ENCODE measurements at places on chromosomes 7 and 10. TPM values are rescaled to one million over a fixed set of nuclear protein-coding genes. Genes with fewer than 3 reads are reported as not detected.

DNA sequence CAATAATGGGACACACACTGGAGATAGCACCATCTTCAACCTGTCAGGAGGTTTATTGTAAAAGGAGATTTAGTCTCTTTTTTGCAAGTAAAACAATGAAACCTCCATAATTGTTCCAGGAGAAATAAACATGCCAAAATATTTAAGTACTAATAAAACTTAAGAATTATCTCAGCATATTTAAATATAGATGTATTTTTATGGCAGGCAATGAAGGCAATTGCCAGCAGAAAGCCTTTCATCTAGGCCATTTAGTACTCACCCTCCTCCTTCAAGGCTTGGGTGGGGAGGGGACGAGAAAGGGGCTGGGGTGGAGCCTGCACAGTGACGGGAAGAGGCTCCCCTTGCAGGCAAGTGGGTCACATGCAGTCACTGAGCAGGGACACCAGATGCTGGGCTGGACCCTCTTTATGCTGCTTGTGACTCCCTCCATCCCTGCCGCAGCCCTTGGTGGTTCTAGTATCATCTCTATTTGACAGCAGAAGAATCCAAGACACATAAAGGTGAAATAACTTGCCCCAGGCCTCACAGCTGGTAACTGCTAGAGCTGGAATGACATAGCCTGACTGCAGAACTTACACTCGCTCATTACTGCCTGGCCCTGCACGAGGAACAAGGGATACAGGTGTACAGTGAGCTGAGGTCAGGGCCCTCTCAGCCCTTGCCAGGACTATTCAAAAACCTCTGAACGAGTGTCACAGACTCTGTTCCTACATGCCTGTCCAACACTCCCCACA, 449.5 kb upstream of the ZMIZ1 start:
- no peak for DNase-seq
- H3K4me3 ChIP-seq: no peak overlapping the region
- H3K4me1 ChIP-seq: no peaks in the 10 kb centered on the region
- no peak overlapping the region for H3K27ac ChIP-seq

GRCh38 chr7:50727072-50727471, 55.6 kb downstream of the GRB10 start:
- H3K27me3 ChIP-seq: peaks cover 14% of the 10 kb centered on the region
- no peak for DNase-seq
- no peaks in the 10 kb centered on the region for H3K4me1 ChIP-seq
- H3K27ac ChIP-seq: no peak overlapping the region
- no peaks in the 10 kb centered on the region for H3K36me3 ChIP-seq

DNA sequence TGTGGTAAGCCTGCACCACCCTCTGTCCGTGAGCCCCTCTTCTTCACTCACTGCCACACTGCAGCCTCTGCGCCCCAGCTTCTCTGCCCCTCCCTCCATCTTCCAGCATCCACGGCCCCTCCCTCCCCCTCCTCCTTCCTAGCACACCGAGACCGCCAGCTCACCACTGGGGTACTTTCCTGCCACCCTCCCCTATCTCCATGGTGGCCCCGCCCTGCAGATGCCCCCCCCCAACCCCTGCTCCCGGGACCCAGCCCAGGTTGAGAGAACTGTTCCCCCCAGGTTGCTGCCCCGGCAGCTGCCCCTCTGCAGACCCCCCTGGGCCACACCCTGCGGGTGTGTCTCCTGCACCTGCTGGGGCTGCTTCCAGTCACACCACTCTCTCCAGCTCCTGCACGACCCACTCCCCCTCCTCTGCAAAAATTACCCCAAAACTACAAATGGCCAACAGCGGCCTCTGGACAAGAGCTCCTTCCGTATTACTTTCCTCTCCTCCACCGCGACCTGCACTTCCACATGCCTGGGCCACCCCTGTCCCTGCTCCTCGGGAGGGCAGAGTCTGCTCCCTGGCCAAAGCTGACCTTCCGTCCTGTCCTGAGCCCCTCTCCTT, 209.2 kb upstream of the PPP2R2D start:
- H3K27ac ChIP-seq: no peak overlapping the region
- no peaks in the 10 kb centered on the region for H3K27me3 ChIP-seq
- H3K36me3 ChIP-seq: no peaks in the 10 kb centered on the region
- DNase-seq: no peak

The PTN gene
- not detected for total RNA-seq

The ITPRID1 gene
- total RNA-seq: not detected

The NXPH1 gene
- total RNA-seq: not detected

All from activated B cell treated with CpG ODN at 0.5 μM for 24 hours (primary cell).